ENCODE measurements at places on chromosomes 1 and 21. TPM values are rescaled to one million over a fixed set of nuclear protein-coding genes. Genes with fewer than 3 reads are reported as not detected.
A peak's percentile ranks its signal among the peaks of the same experiment; 100 is the strongest.

DNA sequence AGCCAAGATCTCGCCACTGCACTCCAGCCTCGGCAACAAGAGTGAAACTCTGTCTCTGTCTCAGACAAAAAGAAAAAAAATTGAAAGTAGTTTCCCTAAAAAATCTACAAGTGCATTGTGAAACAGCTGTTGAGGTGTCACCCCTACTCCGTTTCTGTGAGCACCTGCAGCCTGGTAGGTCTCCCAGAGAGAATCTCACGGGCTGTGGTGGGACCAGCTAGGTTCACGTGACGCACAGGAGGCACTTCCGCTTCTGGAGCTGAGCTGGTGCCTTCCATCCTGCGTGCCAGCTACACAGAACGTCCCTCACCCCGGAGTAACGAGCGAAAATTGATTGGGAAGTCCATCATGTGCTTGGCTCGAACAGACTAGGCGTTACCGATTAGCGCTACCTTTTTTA lies 66.8 kb downstream of the COL24A1 start:
- no peaks in the 10 kb centered on the region for H3K27me3 ChIP-seq
- no peaks in the 10 kb centered on the region for H3K36me3 ChIP-seq
- no peak for DNase-seq
- H3K4me3 ChIP-seq, result no peak overlapping the region
- H3K27ac ChIP-seq, result no peak overlapping the region

- DNase-seq, result no peak
- no peaks in the 10 kb centered on the region for H3K4me1 ChIP-seq
- no peak overlapping the region for H3K27ac ChIP-seq
- H3K27me3 ChIP-seq, result no peaks in the 10 kb centered on the region
- no peak overlapping the region for H3K4me3 ChIP-seq
Measured at GRCh38 chr1:44227211-44227610, 13.9 kb downstream of the DMAP1 start.

DNA sequence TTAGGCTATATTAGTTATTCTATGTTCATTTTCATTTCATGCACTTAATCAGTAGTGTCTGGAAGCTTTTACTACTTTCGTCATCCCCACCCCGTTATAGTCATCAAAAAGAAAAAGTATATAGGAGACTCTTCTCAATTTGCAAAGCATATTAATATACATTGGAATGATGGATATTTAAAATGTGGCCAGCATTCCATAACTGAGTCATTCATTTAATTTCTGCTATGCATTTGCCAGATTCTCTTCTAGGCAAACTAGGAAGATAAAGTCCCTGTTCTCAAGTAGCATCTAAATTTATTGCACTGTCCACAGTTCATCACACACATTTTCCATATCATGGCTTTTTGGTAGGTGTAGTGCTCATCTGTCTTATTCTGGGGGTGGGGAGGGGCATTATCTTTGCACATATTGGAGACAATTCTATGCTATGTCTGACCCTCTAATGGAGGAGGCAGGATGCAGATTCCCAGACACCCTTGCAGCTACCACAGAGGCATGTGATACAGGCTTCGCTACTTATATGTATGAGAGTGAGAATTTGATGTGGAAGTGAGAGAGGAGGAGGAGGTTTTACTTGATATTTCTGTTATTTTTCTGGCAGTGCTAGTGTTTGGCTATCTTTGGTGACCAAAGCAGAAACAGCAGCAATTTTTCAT lies 125.8 kb downstream of the CTH start:
- no peak for DNase-seq
- H3K4me3 ChIP-seq, result no peak overlapping the region
- H3K4me1 ChIP-seq, result no peaks in the 10 kb centered on the region
- peaks cover 4% of the 10 kb centered on the region for H3K27me3 ChIP-seq

GRCh38 chr1:26582836-26583460 lies 53.4 kb downstream of the RPS6KA1 start:
- peaks cover 5% of the 10 kb centered on the region for H3K4me1 ChIP-seq
- no peaks in the 10 kb centered on the region for H3K36me3 ChIP-seq
- no peak overlapping the region for H3K27ac ChIP-seq
- no peak overlapping the region for H3K4me3 ChIP-seq
- peak; percentile 87 for DNase-seq
- H3K27me3 ChIP-seq, result no peaks in the 10 kb centered on the region

DNA sequence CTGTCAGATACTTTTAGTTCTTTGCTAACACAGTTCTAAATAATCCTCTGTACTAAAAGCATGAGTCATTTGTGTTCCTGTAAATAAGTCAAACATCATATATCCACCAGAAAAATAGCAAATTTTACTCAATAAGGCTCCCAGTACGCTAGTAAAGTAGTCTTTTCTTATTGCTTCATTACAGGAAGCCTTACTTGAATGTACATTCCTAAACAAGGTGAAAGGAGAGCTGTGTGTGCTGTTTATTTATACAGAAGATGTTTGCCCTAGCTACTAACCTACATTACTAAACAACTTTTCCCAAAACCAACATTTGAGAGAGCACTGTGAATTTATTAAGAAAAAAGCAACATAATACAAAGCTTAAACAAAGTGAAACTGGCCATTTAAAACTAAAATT lies 52.0 kb downstream of the ZNHIT6 start:
- peaks cover 18% of the 10 kb centered on the region for H3K36me3 ChIP-seq
- no peak for DNase-seq
- H3K27me3 ChIP-seq, result no peaks in the 10 kb centered on the region
- no peaks in the 10 kb centered on the region for H3K4me1 ChIP-seq

GRCh38 chr1:13694886-13695684 lies 4.9 kb upstream of the PRDM2 start:
- no peak for DNase-seq
- peaks cover 6% of the 10 kb centered on the region for H3K4me1 ChIP-seq
- H3K4me3 ChIP-seq, result no peak overlapping the region

DNA sequence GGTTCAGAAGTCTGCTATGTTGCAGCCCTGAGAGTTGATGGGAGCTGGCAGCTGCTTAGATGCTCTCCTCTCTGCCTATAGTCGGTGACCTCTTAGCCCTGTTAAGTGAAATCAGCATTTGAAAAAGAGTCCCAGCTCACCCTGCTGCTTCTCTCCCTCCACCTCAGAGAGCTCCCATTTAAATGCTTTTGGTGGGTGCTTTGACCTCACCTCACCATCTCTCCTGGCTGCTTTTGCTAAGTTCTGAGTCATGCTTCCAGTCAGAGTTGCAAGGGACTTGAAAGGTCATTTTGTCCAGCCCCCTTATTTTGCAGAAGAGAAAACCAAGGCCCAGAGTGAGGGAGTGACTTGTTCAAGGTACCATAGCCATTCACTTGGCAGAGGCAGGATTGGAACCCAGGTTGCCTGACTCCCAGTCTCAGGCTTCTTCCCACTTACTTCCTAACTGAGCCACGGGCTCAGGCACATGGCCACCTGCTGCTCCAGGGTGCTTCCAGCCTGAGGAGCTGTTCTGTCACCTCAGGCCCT lies 3.3 kb downstream of the MAPKAPK2 start:
- DNase-seq, result no peak
- H3K4me1 ChIP-seq, result peaks cover 71% of the 10 kb centered on the region
- no peaks in the 10 kb centered on the region for H3K36me3 ChIP-seq
- no peaks in the 10 kb centered on the region for H3K27me3 ChIP-seq
- H3K27ac ChIP-seq, result no peak overlapping the region

- no peak overlapping the region for H3K4me3 ChIP-seq
- no peaks in the 10 kb centered on the region for H3K36me3 ChIP-seq
- H3K27ac ChIP-seq, result peak overlapping the region; percentile 71
- H3K27me3 ChIP-seq, result no peaks in the 10 kb centered on the region
- peaks cover 23% of the 10 kb centered on the region for H3K4me1 ChIP-seq
Measured at GRCh38 chr1:171142416-171143385, 42.4 kb upstream of the FMO2 start.

DNA sequence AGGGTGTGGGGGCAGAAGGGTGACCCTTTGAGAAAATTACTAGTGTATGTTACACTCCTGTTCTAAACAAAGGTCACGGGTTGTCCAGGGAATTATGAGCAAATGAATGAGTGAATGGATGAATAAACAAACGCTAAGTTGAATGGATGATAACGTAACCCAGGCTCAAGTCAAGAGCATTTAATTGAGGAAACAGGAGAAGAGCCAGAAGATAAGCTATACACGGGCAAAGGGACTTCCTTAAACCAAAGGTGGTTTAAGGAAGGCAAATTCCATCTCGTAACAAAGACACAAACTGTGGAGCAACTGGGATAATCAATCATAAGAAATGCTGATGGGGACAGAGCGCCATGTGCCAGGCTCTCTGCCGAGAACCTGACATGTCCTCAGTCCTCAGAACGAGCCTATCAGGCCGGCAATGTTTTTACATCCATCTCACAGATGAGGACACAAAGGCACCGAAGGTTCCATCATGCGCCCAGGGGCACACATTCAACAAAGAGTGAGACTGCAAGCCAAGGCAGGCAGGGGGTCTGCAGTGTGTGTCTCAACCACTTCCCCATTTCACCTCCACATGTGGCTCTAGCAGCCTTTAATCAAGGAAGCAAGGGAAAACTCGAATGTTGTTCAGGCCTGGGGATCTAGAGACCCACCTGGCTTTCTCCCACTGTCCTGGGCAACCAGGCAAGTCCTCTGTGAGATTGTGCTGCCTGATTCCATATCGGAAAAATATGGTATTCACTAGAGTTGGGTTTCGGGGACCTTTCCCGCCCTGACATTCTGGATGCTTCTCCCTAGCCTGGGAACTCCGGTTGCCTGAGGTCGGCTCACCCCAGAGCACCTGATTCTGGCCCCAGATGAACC lies 126.8 kb upstream of the EDN2 start:
- H3K36me3 ChIP-seq, result no peaks in the 10 kb centered on the region
- H3K4me1 ChIP-seq, result peaks cover 17% of the 10 kb centered on the region
- no peak overlapping the region for H3K4me3 ChIP-seq
- DNase-seq, result no peak
- no peak overlapping the region for H3K27ac ChIP-seq

DNA sequence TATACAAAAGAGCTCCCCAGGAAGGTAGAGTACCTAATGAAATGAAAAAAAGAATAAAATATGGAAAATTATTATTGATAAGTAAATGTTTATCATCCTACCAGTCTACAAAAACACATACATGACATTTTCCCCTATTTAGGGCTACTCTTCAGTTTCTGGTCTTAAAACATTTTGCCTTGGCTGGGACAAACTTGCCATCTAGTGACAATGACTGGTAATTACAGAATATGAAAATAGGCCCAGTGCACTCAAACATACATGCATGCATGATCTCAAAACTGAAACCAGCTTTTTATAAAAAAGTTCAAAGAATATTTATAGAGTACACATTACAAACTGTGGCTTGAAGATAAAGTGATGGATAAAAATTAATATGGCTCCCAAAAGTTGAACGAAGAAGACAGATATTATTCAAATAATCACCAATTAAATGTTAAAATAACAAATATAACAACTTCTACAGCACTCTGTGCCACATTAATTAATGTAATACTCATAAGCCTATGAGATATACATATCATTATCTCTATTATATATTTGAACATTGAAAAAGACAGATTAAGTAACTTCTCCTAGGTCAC lies 10.5 kb upstream of the RNPC3 start:
- DNase-seq, result no peak
- H3K27ac ChIP-seq, result no peak overlapping the region
- H3K27me3 ChIP-seq, result no peaks in the 10 kb centered on the region
- no peaks in the 10 kb centered on the region for H3K36me3 ChIP-seq
- no peak overlapping the region for H3K4me3 ChIP-seq

GRCh38 chr1:204480515-204480914 lies 14.1 kb downstream of the PIK3C2B start:
- H3K27me3 ChIP-seq, result no peaks in the 10 kb centered on the region
- no peak for DNase-seq
- H3K4me1 ChIP-seq, result peaks cover 72% of the 10 kb centered on the region
- no peak overlapping the region for H3K4me3 ChIP-seq

GRCh38 chr21:43191971-43192370 lies 23.2 kb downstream of the CRYAA start:
- no peaks in the 10 kb centered on the region for H3K27me3 ChIP-seq
- peak; percentile 6 for DNase-seq
- H3K27ac ChIP-seq, result no peak overlapping the region

DNA sequence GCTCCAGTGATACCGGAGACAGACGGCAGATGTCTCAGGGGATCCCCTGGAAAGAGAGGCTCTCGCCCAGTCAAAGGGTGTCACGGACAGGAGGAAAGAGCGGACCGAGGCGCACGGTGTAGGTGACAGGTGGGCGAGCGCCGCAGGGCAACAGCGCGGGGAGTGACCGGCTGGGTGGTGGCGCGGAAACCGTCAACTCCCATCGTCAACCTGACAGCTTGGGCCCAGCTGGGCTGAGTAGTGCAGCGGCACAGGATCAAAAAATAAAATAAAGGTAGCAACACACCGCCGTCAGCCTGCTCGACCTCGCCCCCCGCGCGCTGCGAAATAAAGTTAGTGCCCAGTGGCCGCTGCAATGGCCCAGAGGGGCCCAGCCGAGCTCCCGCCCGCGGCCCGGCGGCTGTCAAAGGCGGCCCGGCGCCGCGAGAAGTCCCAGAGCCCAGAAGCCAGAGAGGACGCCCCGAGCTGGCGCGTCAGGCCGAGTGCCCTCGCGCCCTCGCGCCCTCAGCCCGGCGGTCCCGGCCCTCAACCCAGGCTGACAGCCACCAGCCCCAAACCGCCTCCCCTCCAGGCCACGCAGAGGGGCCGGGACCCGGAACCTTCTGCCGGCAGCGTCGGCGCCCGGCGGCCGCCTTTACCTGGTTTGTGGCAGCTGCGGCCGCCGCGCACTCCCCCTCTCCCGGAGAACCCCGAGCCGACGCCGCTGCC lies at the start of gene LYST:
TSS of gene LYST (minus strand) at position 702 of the 708 bp plus-strand sequence. CDS start 36,489 bp downstream, outside the sequence.
- H3K27me3 ChIP-seq, result no peaks in the 10 kb centered on the region
- no peaks in the 10 kb centered on the region for H3K36me3 ChIP-seq
- DNase-seq, result peak; percentile 80
- H3K4me1 ChIP-seq, result peaks cover 38% of the 10 kb centered on the region
- peak within 1 kb of the TSS; percentile 99 for H3K27ac ChIP-seq

- no peak overlapping the region for H3K4me3 ChIP-seq
- H3K4me1 ChIP-seq, result peaks cover 7% of the 10 kb centered on the region
- H3K36me3 ChIP-seq, result no peaks in the 10 kb centered on the region
- no peak for DNase-seq
- no peaks in the 10 kb centered on the region for H3K27me3 ChIP-seq
- no peak overlapping the region for H3K27ac ChIP-seq
Measured at GRCh38 chr1:26148887-26149286, 10.0 kb upstream of the FAM110D start.

- H3K27ac ChIP-seq, result no peak overlapping the region
- no peaks in the 10 kb centered on the region for H3K27me3 ChIP-seq
- no peaks in the 10 kb centered on the region for H3K4me1 ChIP-seq
- no peak overlapping the region for H3K4me3 ChIP-seq
Measured at GRCh38 chr1:239976130-239976968, 115.3 kb upstream of the FMN2 start.

GRCh38 chr1:16162163-16162822 lies 6.4 kb upstream of the EPHA2 start:
- H3K27ac ChIP-seq, result no peak overlapping the region
- DNase-seq, result no peak
- H3K4me3 ChIP-seq, result no peak overlapping the region
- H3K27me3 ChIP-seq, result no peaks in the 10 kb centered on the region
- H3K36me3 ChIP-seq, result no peaks in the 10 kb centered on the region
- no peaks in the 10 kb centered on the region for H3K4me1 ChIP-seq

GRCh38 chr1:245432228-245432875 lies 277.6 kb downstream of the KIF26B start:
- no peak overlapping the region for H3K4me3 ChIP-seq
- no peaks in the 10 kb centered on the region for H3K27me3 ChIP-seq
- H3K36me3 ChIP-seq, result no peaks in the 10 kb centered on the region
- DNase-seq, result no peak

The SLC6A17 gene
- 0.06 TPM for total RNA-seq

The ERICH3 gene
- not detected for total RNA-seq

The MAP1LC3C gene
- total RNA-seq, result 14.2 TPM

The NUCKS1 gene
- 117 TPM for total RNA-seq

The SPEN gene
- 53.1 TPM for total RNA-seq

The TRIM67 gene
- not detected for total RNA-seq

The VHLL gene
- not detected for total RNA-seq

The B3GALT5 gene
- total RNA-seq, result not detected
